Stimulated activated CD4-positive, alpha-beta T cell treated with anti-CD3 and anti-CD28 coated beads, Interleukin-12 subunit alpha, Interleukin-12 subunit beta, amount 100 ng/mL, for 24 hours (primary cell): ENCODE measurements at places on chromosomes 12 and 14.

DNA sequence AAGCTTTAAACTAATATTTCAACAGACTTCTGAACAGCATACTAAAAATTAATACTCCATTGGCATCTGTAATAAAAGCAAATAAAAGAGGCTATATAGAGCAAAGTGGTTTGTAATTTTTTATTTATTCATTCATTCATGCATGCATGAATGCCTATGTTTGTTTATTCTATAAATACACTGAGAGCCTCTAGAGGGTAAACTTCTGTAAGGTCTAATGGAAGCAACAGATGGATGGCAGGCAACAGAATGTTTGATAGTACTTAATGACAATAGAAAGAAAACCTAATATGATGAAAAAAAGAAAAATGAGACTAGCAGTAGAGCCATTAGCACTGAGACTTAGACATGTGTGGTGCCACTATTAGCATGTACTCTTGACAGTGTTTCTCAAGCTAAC lies 253.1 kb downstream of the CCDC91 start:
- no peak for DNase-seq

DNA sequence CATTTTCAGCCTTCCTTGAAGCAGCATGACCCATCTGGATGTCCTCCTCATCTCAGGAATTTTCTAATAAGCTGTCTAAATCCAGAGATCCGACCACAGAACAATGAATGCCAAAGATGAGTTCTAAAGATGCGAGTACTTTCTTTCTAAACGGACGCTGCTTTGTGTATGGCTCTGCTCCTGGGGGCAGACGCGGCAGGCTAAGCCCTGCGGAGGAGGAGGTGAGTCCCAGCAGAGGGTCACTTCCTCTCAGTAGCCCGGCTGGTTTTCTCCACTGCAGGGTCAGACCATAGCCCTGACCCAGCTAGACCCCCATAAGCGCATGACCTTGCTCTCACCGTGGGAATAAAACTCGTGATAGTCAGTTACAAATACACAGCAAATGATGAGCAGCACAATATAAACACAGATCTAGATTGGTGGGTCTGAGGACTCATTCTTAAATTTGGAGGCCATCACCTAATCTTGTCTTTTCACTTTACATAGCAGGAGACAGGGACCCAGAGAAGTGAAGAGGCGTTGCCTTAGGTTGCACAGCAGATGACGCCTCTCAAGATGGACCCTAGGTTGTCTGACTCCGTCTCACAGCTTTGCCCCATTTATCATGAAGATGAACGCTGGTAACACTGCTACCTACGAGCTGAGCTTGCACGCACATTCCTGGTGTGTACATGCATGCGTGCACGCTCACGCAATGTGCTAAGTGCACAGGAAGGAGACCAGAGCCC lies 16.6 kb downstream of the SSH1 start:
- no peak for DNase-seq

GRCh38 chr12:22399464-22400180 lies 65.1 kb upstream of the ST8SIA1 start:
- no peak for DNase-seq

- DNase-seq, result no peak
Measured at GRCh38 chr14:102095231-102095870, 8.5 kb upstream of the HSP90AA1 start.

DNA sequence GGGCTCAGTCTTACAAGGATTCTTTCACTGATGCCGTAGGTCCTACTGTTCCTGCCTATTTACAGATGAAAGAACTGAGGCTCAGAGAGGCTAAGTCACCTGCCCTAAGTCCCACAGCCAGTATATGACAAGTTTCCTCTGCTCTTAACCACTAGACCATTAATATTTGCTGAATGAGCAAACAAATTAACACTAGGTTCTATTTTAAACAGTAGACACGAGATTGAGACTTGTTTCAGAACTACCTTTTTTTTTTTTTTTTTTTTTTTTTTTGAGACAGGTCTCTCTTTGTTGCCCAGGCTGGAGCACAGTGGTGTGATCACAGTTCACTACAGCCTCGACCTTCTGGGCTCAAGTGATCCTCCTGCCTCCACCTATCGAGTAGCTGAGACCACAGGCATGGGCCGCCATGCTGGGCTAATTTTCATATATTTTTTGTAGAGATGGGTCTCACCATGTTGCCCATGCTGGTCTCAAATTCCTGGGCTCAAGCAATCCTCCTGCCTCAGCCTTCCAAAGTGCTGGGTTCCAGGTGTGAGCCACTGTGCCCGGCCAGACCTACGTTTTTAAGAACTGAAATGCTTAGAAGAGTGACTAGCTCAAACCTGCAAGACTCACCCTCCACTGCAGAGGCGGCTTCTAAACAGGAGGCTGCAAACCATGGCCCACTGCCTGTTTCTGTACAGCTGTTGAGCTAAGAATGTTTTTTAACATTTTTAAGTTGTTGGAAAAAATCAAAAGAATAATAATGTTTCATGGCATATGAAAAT lies 12.9 kb downstream of the SYNE3 start:
- DNase-seq, result no peak

DNA sequence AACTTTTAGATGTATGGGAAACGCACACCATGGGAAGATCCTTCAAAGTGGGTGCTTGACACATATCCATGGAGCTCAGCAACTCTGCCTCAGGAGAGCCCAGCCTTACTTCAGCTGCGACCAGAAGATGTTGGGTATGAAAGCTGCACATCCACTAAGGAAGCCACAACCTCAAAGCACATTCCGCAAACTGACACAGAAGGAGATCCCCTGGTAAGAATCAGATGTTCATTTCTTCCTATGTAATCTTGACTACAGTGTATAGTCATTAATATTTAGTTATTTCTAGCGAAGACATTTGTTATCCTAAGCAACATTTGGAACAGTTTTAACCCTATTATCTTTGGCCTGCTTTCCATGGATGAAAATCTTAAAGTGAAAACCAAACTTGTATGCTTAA lies 374.2 kb downstream of the NAV3 start:
- DNase-seq, result no peak

DNA sequence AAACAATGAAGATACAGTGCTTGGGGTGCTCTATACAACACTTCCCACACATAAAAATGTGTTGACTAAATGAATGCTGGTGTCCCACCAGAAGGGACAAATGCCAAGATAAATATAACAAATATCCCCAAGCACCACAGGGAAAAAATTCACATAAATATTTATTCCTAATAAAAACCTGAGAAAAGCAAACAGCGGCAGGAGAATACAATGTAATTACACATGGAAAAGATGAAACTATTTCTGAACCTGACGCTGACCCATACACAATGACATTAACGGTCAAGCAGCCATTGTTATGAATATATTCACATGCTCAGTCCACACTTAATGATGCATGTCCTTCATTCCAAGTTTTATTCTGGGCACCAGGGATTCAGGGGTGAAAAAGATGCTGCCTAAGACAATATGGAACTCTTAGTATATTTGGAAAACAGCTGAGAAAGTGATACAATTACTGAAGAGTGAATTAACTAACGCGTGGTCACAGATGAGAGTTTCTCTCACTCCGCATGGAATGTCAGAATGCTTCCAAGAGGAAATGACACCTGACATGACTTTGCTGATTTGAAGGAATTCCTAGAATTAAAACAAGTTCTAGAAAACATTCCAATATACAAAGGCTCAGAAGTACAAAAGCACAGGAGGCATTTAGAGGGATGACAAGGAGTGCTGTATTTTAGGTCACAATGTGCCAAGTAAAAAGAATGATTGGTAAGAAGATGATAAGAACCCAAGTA lies 27.9 kb upstream of the PTPRR start:
- DNase-seq, result no peak

GRCh38 chr12:116604178-116604895 lies 45.2 kb downstream of the MAP1LC3B2 start:
- DNase-seq, result no peak

DNA sequence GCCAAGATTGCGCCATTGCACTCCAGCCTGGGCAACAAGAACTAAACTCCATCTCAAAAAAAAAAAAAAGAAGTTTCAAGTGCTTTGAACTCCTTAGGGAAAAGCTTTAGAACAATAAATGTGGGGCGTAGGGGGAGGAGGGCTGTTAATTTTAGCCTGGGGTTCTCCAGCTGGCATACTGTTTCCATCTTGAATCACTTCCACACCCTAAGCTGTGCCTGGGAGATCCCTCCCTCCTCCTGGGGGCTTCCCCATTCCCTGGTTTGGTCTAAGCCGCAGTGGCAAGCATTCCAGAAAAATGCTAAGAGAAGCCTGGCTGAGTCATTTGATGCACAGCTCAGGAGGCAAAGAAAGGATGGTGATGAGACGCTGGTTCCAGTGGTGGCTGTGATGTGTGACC lies 2.3 kb upstream of the ZNF384 start:
- DNase-seq, result no peak

GRCh38 chr12:95577820-95578219 lies 26.5 kb upstream of the USP44 start:
- DNase-seq, result no peak

DNA sequence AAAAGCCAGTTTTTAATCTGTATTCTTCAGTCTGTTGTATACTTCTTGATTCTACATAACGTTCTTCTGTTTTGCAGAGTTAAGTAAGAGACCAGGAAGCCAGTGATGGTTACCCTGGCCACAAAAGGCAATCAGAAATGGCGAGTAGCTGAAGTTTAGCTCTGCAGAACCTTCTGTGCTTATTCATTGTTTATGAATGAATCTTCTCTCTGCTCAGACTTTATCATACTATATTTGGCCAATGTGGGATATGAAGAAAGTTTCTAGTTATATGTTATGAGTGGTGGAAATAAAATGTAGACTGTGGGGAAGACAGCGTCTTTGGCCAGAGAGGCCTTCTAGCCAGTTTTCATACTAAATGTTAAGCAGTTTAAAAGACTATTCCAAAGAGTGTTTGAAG lies 249.9 kb upstream of the RGS6 start:
- DNase-seq, result no peak

DNA sequence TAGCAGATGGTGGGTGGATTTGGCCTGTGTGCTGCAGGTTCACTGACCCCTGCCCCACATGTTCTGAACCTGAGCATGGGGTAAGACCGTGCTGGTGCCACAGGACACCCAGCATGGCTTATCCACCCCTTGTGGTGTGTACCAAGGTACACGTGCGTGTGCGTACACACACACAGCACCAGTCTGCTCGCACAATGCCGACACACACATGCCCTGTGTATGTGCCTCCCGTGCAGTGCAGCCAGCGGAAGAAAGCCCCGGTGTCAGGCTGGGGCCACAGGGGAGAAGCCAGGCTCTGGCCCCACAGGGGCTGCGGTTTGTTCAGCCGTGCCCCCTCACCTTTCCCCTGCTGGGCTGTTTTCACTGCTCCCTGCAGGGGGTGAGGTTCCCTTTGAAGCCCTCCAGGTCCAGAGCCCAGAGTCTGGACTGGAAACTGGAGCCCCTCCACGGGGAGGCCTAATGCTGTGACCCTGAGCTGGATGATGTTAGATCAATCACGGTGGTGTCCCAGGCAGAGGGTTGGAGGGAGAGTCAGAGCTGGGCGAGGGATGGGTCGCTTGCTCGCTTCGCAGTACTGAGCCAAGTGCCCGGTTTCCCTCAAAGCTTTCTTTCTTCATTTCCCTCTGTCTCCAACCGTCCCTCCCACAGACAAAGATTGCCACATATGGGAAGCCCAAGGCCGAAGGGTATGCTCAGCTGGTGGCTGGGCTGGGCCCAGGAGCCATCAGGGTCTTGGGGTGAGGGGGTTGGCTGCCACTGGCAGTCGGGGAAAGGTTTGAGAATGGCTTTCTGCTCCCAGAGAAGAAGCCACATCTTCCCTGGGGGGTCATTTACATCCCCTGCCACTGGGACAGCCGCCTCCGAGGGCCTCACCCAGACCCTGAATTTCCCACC lies 6.2 kb downstream of the DTX1 start:
- DNase-seq, result no peak

DNA sequence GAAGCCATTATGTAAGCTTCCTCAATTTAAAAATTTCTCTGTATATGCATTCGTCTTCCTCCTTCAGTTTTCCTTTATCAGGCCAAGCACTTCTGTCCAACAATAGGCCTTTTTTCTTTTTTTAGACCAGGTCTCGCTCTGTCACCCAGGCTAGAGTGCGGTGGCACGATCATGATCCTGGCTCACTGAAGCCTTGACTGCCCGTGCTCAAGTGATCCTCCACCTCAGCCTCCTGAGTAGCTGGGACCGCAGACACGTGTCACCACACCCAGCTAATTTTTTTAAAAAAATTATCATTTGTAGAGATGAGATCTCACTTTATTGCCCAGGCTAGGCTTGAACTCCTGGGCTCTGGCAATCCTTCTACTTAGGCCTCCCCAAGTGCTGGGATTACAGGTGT lies 25.8 kb downstream of the TAOK3 start:
- DNase-seq, result no peak

DNA sequence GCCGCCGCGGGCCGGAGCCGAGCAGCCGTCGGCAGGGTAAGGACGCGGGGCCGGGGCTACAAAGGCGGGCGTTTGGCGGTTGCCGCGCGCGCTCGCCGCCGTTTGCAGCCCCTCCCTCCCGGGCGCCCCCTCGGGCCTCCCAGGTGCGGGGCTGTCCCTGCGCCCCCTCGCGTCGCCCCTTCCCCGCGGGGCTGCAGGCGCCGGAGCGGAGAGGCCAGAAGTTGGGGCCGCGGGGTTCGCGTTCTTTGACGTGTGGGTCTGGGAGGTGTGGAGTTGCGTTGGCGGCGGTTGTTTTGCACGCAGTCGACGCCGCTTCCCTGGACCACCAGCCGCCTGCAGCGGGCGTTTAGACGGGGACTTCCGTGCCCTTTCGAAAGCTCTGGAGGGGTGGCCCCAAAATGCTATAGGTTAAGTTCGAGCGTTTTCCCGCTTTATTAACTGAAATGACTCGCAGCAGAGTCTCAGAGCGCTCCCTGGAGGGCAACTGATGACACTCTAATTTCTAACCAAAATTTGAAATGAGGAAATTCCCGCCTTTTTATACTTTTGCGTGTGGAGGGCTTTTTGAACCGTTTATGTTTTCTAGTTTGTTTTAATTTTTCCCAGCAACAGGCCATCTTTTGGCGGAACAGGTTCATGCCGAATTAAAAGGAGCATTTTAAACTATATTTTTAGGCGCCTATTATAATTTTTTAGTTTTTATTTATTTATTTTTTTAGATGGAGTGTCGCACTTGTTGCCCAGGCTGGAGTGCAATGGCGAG lies 902 bp downstream of the TMPO start:
- DNase-seq, result peak; percentile 74

DNA sequence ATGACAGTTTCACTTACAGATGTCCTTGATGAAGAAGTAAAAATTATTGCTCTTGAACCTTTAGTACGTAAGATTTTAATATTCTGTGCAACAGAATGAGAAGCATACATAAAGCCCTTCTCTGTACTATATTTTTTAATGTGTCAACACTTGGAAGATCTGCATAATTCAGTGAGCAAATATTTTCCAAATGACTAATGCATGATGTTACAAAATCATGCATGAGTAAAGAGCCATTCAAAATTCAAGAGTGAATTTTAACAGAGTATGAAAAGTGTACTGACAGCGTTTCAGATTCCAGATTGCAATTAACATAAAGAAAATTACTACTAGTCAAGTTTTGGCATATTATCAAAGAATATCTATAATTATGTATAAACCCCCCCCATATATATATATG lies 101.4 kb upstream of the BBS10 start:
- no peak for DNase-seq

DNA sequence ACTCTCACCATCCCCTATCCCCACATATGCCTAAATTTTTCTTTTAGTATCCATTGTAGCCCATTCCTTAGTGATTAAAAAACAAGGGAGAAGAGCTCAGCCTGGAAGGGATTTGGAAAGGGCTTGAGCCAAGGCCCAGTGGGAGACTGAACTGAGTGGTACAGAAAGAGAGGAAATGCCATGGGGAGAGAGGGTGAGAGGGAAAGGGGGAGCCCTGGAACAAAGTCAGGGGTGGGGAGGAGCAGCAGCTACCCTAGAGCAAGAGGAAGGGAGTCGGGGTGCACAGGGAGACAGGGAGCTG lies 2.6 kb upstream of the ATN1 start:
- DNase-seq, result no peak
